ENCODE measurements at places on chromosomes 4 and X.

DNA sequence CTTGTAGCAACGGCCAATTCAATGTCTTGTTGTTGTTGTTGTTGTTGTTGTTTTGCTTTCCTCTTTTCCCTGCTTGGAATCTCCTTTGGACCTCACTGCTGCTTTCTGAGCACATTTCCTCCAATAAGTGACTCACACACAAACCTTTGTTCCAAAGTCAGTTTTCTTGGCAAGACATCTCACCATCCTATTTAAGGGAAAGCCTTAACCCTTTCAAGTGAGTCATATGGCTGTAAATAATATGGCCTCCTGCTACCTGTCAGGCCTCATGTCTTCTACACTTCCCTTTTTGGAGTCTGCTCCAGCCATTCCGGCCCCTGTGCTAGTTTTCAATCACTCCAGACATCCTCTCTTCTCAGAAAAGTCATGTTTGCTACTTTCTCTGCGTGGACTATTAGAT, 79.5 kb upstream of the MAGEB10 start:
- no peak for DNase-seq

GRCh38 chr4:8368998-8369397, 71.5 kb downstream of the ACOX3 start:
- no peak for DNase-seq

DNA sequence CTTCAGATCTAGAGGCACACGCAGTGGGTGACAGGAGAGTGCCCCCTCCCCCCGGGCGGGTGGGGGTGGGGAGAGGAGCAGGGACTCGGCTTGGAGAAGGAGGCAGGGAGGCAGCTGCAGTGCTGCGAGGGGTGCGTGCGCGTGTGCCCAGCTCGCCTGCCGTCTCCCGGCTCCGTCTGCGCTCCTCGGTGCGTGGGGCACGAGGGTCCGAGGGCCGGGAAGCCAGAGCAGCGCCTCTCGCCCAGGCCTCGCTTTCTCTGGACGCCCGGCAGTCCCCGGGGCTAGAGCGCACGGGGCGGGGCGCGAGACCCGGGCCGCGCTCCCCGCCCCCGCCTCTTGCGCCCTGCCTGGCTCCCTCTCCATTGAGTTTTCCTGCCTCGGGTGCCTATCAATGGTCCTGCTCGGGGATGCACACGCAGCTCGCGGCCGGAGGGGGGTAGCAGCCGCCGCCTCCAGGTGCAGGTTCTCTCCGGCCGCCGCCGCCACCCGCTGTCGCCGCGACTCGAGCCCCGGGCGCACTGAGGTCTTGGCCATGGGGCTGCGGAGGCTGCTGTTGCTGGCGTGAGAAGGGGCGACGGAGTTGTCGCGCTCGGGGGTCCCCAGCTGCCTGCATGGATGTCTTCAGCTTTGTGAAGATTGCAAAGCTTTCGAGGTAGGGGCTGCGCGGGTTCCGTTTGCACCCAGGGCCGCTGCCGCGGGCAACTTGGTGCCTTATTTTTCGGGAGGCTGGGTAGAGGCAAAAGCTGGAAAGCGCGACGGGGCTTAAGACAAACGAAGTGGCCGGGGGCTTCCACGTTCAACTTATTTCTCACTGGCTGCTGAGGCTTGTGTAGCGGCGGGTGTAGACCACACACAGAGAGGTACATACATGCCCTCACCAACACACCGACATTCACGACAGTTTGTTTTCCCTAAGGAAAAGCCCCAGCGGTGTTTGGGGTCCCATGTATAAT, at the start of gene FRMPD4:
Gene FRMPD4, plus strand, starts transcription at position 113 of the 953 bp plus-strand sequence. Its CDS starts 499 bp downstream, at position 612.
- DNase-seq: no peak

DNA sequence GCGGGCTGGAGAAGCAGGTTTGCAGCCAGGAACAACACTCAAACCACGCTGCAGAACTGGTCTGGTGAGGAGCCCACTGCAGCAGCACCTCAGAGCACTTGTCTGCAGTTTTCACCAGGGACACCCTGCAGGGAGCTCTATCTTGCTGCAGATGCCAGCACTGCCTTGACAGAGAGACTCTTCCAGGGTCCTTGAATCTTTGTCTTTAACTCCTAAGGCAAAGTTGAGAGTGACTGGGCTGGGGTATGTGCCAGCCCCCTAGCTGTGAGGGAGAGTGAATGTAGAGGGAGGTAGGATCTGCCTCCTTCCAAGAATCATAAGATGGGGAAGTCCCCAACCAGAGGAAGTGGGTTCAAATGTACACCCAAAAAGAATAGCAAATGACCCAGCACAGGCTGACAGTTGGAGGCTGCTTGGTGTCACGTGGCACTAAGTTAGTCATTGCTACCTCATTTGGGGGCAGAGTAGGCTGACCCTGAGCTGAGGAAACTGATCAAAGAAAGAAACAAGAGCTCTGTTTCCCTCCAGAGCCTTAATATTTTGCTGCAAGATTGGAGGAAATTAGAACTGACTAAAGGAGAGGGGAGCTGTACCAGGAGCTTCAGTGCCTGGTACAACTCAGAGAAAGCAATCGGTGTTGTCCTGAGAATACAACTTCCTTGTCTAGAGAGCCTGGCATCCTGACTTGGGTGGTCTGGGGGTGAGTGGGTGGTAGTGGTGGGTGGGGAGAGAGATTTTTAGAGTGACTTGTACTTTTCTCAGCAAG, 28.2 kb upstream of the HUWE1 start:
- no peak for DNase-seq

DNA sequence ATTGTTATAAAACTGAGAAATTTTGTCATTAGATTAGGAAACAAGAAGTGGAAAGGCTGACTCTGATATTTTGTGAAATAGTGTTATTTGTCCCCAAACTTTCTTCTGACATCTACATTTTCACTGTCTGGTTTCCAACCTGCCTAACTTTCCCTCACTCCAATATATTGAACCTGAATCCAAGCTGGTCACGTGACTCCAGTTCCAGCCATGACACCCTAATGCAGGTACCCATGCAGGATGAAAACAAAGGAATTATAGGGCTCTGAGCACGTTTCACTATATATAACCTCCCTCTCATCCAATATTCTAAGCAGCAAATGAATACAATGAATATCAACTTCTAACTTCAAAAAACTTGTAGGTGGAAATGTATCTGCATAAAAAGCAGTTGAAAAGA, 231.6 kb downstream of the TLL1 start:
- DNase-seq: no peak

DNA sequence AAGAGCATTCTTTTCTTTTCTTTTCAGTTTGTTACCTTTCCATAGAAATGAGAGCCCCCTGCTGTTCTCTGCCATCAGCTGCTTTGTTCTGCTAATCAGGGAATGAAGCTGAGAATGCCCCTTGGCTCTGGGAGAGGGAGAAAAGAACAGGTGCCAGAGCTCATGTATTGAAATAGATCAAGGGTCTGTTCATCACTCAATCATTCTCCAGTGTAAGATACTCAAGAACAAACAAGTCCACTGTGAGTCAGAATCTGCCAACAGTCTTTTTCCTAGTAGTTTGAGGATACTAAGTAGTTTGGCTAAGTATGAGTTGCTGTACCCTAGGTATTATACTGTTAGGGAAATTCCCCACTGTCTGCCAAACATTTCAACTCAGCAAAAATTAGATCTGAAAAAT, 144.3 kb downstream of the RTL3 start:
- no peak for DNase-seq

- DNase-seq: no peak
Observed at GRCh38 chr4:112859456-112860184, 189.8 kb upstream of the ANK2 start.

- no peak for DNase-seq
Observed at GRCh38 chr4:48913346-48913745, 6.8 kb upstream of the OCIAD2 start.

DNA sequence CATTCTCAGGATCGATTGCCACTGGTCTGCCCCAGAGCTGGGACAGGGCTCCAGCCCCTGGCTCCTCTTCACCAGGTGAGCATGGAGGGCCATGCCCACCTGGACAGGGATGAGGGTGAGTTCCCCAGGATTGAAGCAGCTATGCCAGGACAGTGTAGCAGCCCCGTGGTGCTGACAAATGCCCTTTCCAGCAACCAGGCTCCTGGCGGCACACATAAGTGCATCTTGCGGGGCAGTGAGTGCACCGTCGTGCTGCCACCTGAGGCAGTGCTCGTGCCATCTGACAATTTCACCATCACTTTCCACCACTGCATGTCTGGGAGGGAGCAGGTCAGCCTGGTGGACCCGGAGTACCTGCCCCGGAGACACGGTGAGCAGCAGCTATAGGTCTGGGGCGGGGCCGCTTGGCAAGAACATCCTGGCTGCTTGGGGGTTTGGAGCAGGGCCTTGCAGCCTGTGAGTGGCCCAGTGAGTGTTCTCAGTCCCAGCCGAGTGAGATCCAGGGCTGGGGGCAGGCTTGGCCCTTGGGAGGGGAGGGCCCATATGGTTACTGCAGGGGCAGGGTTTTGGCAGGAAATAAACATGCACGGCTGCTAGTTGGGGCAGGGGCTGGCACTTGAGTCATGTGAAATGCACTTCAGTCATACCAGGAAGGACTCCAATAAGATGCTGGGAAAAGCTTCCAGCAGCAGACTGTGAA, 6.1 kb downstream of the IL9R start:
- DNase-seq: no peak

- no peak for DNase-seq
Observed at GRCh38 chrX:11261260-11261659, 32.0 kb upstream of the AMELX start.

GRCh38 chrX:80138938-80139337, 124.4 kb downstream of the TBX22 start:
- no peak for DNase-seq

GRCh38 chr4:4361883-4362282, 25.0 kb upstream of the NSG1 start:
- no peak for DNase-seq

DNA sequence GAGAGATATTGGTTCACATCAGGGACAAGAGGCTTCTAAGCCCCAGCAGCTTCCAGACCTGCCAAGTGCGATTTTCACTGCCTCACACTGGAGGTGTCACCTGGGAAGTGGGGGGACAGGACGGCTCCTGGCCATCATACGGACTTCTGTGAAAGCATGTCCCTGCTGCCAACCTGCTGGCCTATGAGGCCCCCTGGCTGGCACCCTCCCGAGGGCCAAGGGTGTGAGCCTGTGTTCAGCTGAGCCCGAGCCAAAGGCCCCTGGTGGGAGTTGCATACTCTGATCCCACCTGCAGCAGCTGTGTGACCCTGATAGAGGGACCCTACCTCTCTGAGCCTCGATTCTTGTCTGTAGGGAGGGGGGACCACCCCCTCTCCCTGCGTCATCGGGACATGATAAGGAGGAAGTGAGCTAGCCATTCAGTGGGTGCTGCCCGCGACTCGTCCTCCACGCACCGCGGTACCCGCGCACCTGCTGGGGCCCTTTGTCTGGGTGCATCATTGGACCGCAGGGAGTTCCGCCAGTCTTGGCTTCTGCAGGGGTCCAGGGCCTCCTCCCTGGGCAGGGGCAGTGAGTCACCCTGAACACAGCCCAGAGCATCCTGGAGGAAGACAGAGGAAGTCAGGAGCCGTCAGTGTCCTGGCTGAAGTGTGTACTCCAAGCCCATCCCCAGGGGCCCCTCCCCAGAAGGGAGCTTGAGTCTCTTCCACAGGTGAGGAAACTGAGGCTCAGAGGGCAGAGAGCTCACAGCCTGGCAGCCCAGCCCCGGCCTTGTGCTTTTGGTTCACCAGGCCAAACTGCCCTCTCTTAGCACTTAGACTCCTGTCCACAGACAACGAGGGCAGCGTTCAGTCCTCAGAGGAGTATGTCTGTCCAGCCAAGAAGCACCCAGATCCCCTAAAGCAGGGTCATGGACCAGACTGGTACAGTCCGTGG, 24.1 kb downstream of the C4orf50 start:
- no peak for DNase-seq

DNA sequence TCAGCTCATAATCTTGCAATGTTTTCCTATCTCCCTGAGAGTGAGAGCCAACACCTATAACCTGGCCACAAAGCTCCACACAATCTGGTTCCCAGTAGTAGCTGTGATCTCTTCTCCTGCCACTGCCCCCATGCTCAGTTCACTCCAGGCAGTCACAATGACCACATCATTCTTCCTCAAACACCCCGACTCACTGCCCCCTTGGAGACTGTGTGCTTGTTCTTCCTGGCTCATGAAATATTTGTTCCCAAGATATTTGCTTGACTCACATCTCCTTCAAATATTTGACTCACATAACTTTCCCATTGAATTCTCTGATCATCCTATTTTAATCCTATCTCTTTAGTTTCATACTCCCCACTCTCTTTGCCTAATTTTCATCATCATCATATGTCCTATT, 173.7 kb downstream of the AREG start:
- no peak for DNase-seq

DNA sequence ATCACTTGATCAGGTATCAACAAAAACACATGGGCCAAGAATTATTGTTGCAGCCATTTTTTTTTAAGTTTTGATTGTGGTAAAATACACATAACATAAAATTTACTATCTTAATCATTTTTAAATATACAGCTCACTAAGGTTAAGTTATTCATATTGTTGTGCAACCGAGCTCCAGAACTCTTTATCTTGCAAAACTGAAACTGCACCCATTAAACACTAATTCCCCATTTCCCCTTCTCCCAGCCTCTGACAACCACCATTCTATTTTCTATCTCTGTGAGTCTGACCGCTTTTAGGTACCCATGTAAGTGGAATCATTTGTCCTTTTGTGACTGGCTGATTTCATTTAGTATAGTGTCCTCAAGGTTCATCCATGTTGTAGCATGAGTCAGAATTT, 126.2 kb upstream of the NDP start:
- no peak for DNase-seq

GRCh38 chr4:912548-913279, 19.4 kb downstream of the GAK start:
- no peak for DNase-seq
